ENCODE measurements at places on chromosomes 1 and 21. TPM values are rescaled to one million over a fixed set of nuclear protein-coding genes. Genes with fewer than 3 reads are reported as not detected.
A peak's percentile ranks its signal among the peaks of the same experiment; 100 is the strongest.

- H3K4me3 ChIP-seq, result peak overlapping the region; percentile 83
- peaks cover 7% of the 10 kb centered on the region for H3K4me1 ChIP-seq
- peak overlapping the region; percentile 56 for H3K27ac ChIP-seq
- no peaks in the 10 kb centered on the region for H3K27me3 ChIP-seq
- peak; percentile 26 for DNase-seq
These were observed 371 bp downstream of the ZMPSTE24 start for GRCh38 chr1:40258445-40258769.

DNA sequence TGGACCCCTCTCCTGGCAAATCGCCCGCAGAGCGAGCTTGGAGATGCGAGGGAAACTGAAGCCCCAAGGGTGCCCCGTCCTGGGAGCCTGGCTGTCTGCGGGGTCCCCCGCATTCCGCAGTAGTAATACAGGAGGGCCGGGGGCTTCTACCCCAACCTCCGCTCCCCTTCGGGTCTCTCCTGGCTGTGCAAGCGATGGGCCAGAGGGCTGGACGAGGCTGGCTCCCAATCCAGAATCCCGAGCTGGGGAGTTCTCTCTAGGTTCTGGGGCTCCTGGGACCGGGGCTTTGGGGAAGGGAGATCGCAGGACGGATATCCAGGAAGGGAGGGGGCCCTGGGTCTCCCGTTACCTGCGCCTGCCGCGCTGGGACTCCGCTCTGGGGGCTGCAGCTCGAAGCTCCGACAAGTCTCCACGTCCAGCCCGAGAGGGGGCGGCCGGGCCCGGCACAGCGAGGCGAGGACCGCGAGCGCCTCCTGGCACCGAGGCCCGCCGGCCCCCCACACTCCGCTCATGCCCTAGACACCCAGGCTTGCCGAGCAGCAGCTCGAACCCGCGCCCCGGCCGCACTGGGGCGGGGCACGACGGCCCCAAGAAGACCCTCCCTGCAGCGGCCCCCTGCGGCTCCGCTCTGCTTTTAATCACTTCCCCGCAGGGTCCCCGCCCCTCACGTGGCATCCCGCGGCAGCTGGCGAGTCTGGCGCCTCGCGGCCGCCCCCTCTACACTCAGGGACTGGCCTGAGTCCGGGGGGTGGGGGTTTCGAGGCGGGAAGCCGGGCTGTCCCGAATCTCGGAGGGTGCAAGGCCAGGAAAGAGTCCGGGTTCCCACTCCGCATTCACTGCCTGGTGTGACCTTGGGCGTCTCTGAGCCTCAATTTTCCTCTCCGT lies at the start of gene SYT6:
SYT6 (minus strand) TSS at position 609 of the 885 bp plus-strand sequence; CDS start at position 512, 97 bp downstream.
- H3K4me1 ChIP-seq, result peaks cover 36% of the 10 kb centered on the region
- H3K36me3 ChIP-seq, result peaks cover 12% of the 10 kb centered on the region
- peak; percentile 79 for DNase-seq
- peak within 1 kb of the TSS; percentile 82 for H3K4me3 ChIP-seq
- no peaks in the 10 kb centered on the region for H3K27me3 ChIP-seq
- H3K27ac ChIP-seq, result peak within 1 kb of the TSS; percentile 92

- H3K27me3 ChIP-seq, result no peaks in the 10 kb centered on the region
- no peak overlapping the region for H3K4me3 ChIP-seq
- H3K4me1 ChIP-seq, result no peaks in the 10 kb centered on the region
- no peaks in the 10 kb centered on the region for H3K36me3 ChIP-seq
- no peak overlapping the region for H3K27ac ChIP-seq
These were observed 34.7 kb downstream of the SLC19A1 start for GRCh38 chr21:45507523-45507875.

DNA sequence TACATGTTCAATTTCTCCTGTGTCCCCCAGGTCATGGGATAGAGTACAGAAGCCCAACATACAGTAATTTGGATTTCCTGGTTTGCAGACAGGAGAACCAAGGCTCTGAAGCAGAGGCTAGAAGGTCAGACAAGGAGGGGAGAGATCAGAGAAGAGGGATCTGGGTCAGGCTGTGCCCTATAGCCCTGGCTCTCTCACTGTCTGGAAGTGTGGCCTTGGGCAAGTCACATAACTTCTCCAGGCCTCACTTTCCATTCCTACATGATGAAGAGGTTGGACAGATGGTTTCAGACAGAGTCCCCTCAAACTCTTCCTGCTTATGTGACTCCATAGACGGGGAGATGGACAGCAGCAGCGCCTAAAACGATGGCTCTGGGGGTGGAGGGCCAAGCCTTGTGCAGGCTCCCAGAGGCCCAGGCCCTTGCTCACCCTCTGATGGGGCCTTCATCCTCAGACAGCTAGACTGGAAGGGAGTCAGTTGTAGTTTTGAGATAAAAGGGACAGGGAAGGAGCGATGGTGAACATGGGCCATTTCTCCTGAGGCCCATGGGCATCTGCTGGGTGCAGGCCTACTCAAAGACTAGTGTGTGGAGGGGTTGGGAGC lies 2.9 kb downstream of the TRIM62 start:
- H3K4me3 ChIP-seq, result no peak overlapping the region
- no peaks in the 10 kb centered on the region for H3K36me3 ChIP-seq
- H3K27ac ChIP-seq, result no peak overlapping the region
- H3K4me1 ChIP-seq, result peaks cover 15% of the 10 kb centered on the region
- H3K27me3 ChIP-seq, result no peaks in the 10 kb centered on the region

Gene KCNN3
- total RNA-seq, result 1.5 TPM

- H3K27ac ChIP-seq, result no peak overlapping the region
- H3K4me3 ChIP-seq, result no peak overlapping the region
- DNase-seq, result no peak
- no peaks in the 10 kb centered on the region for H3K27me3 ChIP-seq
- H3K36me3 ChIP-seq, result no peaks in the 10 kb centered on the region
- no peaks in the 10 kb centered on the region for H3K4me1 ChIP-seq
These were observed 292.5 kb downstream of the NCAM2 start for GRCh38 chr21:21290751-21291150.

DNA sequence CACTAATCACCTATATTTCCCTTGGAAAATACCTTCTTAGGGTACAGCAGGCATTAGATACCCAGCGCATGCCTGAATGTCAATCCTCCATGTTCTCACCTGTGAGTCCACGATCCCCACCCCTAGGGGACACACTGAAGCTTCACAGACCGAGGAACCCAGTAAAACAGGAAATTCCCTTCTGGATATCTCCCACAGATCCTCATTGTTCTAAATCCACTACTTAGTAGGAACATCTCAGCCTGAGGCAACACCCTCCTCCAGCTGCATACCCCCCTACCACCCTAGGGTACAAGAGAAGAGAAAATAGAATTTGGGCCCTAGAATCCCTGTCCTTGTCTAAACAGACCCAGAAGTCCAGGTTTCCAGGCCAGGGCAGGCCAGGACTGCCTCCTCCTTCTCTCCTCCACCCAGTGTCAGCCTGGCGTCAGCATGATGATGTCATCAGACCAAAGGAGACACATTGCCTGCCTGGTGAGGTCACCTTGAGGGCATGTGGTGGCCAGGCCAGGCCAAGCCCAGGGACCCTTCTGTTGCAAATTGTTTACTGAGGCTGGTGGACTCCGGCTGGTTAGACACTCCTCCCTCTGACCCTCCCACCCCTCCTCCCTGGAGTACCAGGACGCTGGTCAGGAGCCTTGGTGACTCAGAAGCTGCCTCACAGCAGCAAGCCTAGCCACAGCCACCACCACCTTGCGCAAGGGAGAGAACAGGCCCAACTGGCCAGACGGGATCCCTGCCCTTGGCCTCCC lies 6.2 kb downstream of the NECTIN4 start:
- H3K27ac ChIP-seq, result no peak overlapping the region
- H3K36me3 ChIP-seq, result no peaks in the 10 kb centered on the region

Gene FCN3
- not detected for total RNA-seq

DNA sequence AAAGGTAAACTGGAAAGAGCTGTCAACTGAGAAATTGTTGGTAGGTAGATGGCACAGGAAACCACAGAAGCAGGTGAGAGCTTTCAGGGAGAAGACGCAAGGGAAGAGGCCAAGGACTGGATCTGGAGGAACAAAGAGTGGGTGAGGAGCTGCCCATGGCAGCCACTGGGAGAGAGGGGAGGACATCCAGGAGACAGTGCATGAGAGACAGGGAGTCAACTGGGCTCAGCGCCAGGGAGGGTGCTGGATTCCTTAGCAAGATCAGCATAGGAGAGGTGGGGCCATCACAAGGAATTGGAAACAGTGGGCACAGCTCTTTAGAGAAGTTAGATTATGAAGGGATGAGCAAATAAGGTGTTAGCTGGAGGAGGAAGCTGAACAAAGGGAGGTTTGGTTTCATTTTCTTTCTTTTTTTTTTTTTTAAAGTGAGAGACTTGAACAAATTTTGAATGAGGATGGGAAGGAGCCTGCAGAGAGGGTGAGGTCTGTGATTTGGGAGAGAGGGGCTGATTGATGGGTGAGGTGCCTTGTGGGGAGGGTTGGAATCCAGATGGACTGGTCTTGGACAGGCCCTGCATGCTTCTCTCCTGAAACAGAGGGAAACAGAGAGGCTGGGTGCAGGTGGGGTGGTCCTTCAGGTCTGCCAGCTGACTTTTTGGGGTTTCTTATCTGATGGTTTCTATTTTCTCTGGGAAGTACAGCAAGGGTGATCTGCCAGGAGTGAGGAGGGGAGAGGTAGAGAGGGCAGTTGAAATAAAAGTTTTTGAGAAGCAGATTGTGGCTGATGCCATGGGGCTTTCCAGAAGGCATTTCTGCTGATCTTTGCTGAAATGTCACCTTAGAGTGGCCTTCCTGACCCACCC lies 5.4 kb downstream of the CYP4B1 start:
- no peak overlapping the region for H3K27ac ChIP-seq
- H3K4me3 ChIP-seq, result no peak overlapping the region
- DNase-seq, result no peak
- H3K27me3 ChIP-seq, result peaks cover 12% of the 10 kb centered on the region

DNA sequence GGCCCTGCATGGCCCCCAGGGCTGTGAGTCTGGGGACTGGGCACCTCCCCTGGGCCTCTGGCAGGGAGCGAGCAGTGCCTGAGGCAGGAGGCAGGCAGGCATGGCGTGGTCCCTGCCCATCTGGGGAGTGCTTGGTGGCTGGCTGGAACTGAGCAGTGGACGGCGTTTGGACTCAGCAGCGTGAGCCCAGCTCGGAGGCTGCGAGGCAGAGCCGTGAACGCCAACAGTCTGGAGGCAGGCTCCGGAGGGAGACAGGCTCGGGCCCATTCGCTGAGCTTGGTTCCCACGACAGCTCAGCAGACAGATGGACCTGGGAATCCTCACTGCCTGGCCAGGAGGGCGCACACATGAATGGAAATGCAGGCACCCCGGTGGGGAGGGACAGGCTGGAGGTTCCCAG lies 160.7 kb upstream of the POU3F1 start:
- no peaks in the 10 kb centered on the region for H3K36me3 ChIP-seq
- H3K27ac ChIP-seq, result no peak overlapping the region
- H3K4me1 ChIP-seq, result no peaks in the 10 kb centered on the region
- H3K27me3 ChIP-seq, result no peaks in the 10 kb centered on the region
- H3K4me3 ChIP-seq, result no peak overlapping the region

Gene CNTN2
- total RNA-seq, result not detected

DNA sequence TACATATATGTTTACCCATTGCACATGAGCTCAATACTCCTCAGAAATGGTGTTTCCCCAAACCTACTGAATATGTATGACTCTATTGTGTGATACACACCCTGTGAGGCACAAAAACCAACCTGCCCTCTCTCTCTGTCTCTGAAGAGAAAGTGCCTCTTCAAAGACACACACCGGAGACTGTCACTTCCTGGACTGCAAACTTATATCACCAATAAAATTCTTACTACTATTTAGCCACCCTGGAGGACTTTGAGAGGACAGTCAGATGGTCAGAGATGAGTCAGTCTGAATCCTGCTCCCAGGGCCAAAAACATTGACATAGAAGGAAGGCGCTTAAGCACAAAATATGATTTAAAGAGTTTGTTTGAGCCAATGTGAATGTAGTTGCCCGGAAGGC lies 110.4 kb downstream of the PPIAL4G start:
- DNase-seq, result no peak
- no peaks in the 10 kb centered on the region for H3K4me1 ChIP-seq
- H3K27ac ChIP-seq, result no peak overlapping the region
- no peaks in the 10 kb centered on the region for H3K36me3 ChIP-seq

DNA sequence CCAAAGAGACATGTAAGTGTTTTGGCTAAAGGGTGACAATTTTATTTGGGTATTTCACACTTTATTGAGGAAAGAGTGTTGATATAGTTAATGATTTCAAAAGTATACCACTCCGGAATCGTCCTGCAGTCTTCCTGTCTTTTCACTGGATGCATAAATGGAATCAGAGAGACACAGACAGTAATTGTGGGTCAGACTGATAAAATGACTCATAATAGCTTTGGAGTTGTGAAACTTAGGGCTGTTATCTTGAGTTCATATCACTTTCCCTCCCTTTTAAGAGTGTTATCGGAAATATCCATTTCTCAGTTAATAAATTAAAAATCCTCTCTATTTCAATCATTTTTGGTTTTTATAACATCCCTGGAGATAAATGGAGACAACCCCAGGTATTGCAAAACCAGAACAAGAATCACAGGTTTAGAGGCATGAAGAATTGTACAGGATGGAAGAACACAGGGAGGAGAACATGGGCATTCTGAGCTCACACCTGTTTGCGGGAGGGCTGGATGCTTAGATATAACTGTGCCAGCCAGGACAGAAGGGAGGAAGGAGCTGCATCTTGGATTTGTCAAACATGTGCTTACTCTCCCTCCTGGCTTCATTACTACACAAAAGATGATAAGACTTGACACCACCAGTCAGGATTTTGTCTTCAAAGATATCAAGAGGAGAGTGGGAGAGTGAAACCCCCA lies 185.4 kb downstream of the LMO4 start:
- peaks cover 4% of the 10 kb centered on the region for H3K4me1 ChIP-seq
- peak; percentile 41 for DNase-seq
- no peaks in the 10 kb centered on the region for H3K27me3 ChIP-seq
- H3K36me3 ChIP-seq, result no peaks in the 10 kb centered on the region

Gene PGLYRP3
- not detected for total RNA-seq

Gene NBPF10
- 3.5 TPM for total RNA-seq

Gene HTR6
- total RNA-seq, result not detected

Gene S100A8
- not detected for total RNA-seq

- H3K27ac ChIP-seq, result no peak overlapping the region
- no peak overlapping the region for H3K4me3 ChIP-seq
- H3K36me3 ChIP-seq, result no peaks in the 10 kb centered on the region
- H3K27me3 ChIP-seq, result no peaks in the 10 kb centered on the region
- H3K4me1 ChIP-seq, result no peaks in the 10 kb centered on the region
- no peak for DNase-seq
These were observed 812.7 kb upstream of the ADAMTS5 start for GRCh38 chr21:27779606-27780005.

GRCh38 chr1:91572044-91572443 lies 71.4 kb downstream of the CDC7 start:
- no peak overlapping the region for H3K27ac ChIP-seq
- no peak overlapping the region for H3K4me3 ChIP-seq
- DNase-seq, result no peak
- H3K27me3 ChIP-seq, result no peaks in the 10 kb centered on the region

GRCh38 chr21:40454057-40454456 lies 392.9 kb downstream of the DSCAM start:
- H3K36me3 ChIP-seq, result no peaks in the 10 kb centered on the region
- H3K27ac ChIP-seq, result no peak overlapping the region
- no peak overlapping the region for H3K4me3 ChIP-seq
- no peaks in the 10 kb centered on the region for H3K27me3 ChIP-seq
- H3K4me1 ChIP-seq, result no peaks in the 10 kb centered on the region
- DNase-seq, result no peak

- no peaks in the 10 kb centered on the region for H3K36me3 ChIP-seq
- H3K4me3 ChIP-seq, result no peak overlapping the region
- peaks cover 41% of the 10 kb centered on the region for H3K27me3 ChIP-seq
- no peak overlapping the region for H3K27ac ChIP-seq
- H3K4me1 ChIP-seq, result peaks cover 12% of the 10 kb centered on the region
These were observed 3.5 kb downstream of the PIK3CD start for GRCh38 chr1:9654834-9655723.
